Stomach (tissue), 19 donors: ENCODE measurements at places on chromosomes 2 and 18.

DNA sequence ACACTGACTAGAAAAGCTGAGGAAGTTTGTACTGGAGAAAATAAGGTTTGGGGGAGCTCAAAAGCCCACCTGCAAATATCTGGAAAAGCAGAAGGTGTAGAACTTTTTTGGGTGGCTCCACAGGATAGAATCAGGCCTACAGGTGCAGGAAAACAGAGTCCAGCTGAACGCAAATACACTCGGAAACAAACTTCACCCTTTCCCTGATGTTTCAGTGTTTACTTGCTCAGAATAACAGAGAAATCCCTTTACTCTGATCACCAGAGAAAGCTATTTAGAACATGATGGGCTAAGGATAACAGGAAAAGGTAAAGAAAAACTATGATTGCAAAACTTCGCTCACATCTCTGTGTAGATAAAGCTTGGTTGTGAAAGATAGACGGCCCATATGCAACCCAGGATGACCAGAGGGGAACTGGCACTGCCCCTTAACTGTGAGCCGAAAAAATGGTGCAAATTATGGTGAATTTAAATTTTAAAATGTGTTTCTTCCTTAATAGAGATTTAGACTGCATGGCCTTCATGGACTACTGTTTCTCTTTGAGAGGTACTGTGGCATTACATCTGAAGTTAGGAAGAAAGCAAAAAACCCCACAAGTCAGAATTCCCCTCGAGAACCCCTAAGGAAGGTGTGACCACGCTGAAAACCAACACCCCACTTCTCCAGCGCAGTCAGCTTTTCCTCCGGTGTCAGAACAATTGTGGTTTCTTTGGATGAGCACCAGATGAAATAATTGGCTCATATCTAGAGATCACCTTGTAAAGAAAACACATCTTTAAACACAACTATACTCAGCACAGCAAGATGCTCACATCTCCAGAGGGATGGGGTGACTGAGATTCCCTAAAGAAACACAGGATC, 84.5 kb upstream of the TMEM247 start:
- no peak for DNase-seq

DNA sequence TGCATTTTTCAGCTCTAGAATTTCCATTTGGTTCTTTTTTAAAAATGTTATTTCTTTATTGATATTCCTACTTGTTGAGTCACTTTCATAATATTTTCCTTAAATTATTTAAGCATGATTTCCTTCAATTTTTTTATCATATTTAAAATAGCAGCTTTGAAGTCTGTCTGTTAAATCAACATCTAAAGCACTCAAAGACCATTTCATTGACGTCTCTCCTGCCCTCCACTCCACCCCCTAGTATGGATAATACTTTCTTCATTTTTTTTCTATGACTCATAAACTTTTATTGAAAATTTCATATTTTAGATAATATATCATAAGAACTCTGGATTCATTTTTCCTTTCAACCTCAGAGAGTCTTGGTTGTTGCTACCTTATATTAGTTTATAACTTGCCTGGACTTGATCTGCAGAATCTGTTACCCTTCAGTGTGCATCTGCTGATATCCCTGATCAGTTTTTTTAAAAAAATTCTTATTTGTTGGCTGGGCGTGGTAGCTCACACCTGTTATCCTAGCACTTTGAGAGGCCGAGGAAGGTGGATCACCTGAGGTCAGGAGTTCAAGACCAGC, 59.0 kb upstream of the ZNF396 start:
- DNase-seq: no peak

DNA sequence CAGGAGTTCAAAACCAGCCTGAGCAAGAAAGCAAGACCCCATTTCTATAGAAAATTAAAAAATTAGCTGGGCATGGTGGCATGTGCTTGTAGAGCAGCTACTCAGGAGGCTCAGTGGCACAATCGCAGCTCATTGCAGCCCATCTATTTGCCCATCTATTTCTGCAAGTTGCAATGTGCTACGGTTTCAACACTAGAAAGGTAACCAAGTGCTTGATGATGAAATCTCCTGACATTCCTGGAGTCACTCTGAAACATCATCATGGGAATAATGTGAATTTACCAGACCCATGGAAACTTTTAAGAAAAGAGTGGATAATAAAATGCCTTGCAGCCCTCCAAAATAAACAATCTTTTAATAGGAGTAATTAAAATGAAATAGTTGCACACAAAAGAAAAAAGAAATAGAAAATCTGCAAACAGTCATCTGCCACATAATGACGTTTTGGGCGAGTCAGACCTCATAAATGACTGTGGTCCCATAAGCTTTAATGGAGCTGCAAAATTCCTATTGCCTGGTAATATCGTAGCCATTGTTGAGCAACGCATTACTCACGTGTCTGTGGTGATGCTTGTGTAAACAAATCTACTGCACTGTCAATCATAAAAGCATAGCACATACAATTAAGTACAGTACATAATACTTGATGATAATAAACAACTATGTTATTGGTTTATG, 46.6 kb upstream of the AMMECR1L start:
- no peak for DNase-seq

DNA sequence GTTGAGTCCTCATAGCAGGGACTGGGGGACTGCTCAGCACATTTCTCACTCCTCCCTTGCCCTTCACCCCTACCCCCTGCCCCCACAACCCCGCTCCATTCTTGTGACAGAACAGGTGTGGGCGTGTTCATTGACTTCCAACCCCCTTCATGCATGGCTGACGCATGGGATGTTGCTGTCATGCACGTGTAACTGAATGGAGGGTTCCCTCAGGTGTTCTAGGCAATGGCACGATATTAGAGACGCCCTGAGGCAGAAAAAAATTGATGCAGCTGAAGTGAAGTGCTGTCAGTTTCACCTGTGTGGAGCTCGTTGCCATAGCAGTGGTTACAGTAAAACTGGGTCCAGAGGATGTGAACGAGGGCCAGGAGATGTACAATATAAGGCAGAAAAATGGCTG, 6.5 kb upstream of the THOC1 start:
- DNase-seq: no peak

GRCh38 chr2:39805936-39806608, 27.0 kb upstream of the THUMPD2 start:
- DNase-seq: no peak

GRCh38 chr2:172091761-172092566, 6.7 kb downstream of the DLX1 start:
- peak; percentile 25 for DNase-seq

GRCh38 chr2:29782549-29783458, 138.6 kb downstream of the ALK start:
- DNase-seq: no peak

DNA sequence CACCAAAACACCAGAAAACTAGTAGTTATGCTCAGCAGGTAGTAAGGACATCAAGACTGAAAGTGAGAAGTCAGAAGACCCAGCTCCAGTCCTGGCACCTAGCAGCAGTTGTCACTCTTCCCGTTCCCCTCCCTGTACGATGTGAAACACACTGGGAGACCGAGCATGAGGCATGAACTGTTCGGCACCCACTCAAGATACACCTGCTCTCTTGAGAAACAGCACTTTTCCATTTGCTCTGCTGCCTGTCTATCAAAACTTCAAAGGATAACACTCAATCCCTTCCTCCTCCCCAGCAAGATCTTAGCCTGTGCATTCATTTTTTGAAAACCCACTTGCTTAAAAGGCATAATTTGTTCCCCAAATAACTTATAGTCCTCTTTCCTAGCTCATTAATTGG, 123.9 kb downstream of the PLEKHM3 start:
- no peak for DNase-seq

DNA sequence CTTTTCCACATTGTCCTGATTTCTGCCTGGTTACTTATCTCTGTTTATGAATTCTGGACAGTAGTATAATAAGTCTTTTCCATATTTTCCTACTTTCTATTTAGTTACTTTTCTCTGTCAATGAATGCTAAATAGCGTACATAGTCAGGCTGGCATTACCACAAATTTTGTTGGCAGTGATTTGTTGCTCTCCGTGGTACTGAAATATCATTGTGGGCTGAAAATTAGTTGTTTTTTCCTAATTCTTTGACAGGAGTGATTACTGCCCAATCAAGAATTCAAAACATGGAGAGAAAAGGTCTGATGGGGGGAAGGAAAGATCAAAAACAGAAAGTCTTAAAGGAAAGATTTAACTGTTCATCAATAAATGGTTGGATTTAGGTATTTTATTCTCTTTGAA, 7.7 kb upstream of the GALNT13 start:
- DNase-seq: no peak

- no peak for DNase-seq
Measured at GRCh38 chr18:10416065-10416464, 38.4 kb upstream of the APCDD1 start.

DNA sequence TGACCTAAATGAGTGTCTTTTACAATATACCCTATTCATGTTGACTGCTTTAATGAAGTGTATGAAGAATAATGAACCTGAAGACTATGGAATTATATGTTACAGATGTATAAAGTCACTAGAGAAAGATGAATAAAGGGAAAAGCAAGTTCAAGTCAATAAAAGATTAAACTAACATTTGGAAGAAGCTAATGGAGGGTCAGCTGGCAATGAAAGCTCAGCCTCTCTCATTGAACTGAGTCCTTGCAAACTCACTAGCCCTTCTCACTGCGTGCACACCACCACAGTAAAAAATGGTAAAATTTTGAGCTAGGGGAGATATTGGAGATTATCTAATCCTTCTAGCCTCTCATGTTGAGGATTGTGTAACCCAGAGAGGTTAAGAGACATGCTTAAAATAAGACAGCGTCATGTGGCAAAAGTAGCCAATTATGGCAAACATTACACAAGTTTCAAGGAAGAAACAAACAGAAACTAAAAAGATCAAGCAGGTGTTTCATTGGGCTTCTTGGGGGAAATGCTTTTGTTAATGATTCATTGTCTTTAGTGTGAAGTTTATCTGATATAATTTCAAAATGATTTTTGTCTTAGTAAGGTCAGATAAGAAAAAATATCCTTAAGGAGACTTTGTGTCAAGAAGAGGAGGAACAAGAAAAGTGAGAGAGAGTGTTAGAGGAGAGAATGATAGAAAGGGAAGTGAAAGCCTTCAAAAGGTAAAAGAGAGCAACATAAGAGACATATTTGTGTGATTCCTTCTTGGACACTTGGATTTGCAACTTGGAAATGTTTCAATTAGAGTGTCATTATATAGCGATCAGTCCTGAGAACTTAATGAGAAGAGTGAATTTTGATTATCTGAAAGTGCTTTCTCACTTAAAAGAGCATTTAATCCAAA, 893.7 kb upstream of the FAM98A start:
- peak; percentile 4 for DNase-seq

DNA sequence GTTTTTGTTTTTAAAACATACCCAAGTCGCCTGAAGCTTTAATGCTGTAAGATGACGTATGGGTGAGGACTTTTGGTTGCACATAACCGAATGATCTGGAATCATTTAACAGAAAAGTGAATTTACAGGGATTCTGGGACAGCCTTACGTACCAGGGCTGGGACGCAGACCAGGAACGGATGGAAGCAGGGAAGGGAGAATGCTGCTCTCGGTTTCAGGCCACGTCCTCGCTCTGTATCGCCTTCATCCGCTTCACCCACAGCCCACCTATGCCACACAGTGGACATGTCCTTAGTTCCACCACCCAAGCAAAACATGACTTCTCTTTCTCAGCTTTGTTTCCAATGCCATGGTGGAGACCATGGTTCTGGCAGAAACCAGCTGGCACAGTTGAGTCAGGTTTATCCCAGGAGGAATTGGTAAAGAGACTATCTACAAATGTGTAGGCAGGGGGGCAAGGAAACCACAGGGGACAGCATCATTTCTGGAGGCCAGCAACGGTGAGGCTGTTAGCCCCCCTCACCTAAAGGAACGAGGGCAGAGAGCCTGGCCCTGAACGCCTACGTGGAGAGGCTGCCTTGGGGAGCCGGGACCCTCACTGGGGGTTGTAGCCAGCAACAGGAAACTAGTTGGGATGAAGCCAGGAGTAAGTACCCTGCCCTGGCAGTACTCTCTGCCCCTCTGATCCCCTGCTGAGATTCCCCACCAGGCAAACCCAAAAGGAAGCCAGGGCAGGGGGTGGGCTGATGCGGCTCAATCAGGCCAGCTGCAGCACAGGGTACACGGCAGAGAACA, 132.5 kb downstream of the NDUFA10 start:
- DNase-seq: peak; percentile 7

- no peak for DNase-seq
Measured at GRCh38 chr2:9685637-9686036, 54.8 kb upstream of the YWHAQ start.

DNA sequence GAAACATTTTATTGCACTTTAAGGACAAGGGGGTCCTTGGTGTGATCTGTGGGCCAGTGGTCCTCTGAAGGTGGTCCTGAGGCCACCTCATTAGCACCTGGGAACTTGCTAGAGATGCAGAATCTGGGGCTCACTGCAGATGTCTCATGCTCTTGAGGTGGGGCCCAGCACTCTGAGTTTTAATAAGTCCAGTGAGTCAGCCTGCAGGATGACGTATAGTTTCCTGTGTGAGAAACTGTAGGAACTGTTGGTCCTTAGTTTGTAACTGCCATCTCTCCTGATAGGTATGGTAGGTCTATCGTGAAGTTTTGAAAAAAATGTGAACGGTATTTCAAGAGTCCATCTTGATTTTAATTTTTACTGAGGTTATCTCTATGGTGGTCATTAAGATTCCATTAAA, 2.8 kb downstream of the TRPM8 start:
- no peak for DNase-seq

- DNase-seq: no peak
Measured at GRCh38 chr2:229265727-229266126, 5.4 kb downstream of the PID1 start.

DNA sequence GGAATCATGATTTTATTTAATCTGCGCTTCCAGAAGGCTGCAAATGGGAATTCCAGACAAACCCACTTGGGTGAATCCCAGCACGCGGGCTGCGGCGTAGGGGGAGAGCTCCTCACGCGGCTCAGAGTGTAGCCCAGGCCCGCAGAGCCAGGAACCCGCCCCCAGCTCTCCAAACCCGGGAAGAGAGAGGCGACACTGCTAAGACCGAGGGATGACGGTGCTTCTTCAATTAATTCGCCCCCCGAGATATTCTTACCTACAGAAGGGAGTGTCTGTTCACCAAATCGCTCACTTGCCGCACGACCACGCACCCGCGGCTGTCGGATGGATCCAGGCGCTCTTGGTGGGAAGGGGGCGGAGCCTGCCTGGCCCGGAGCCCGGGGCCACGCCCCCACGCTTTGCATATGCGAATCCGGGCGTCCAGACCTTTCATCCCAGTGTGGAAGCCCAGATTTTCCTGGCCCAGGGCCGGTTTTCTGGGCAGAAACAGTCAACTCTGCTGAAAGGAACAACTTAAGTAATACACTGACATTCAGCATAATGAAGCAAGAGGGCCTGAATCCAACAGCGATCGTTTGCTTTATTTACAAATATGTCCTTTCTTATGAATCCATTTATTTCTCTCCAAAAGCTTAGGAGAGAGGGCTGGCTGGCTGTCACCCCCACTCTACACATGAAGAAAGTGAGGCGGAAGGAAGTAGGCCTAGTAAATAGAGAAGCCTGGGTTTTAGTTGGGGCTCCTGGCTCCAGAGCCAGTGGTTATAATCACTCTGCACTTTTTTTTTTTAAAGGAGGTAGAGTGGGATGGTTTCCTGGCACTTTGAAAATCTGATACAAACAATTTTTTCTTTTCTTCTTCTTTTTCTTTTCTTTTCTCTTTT, at the start of gene SLC19A3:
Gene SLC19A3 (minus strand): TSS at position 342 of the 881 bp plus-strand sequence. CDS start 15,710 bp downstream, outside the sequence.
- peak; percentile 85 for DNase-seq

GRCh38 chr2:203418271-203418670, 90.1 kb downstream of the ABI2 start:
- no peak for DNase-seq

GRCh38 chr18:70363861-70364260, 75.0 kb downstream of the SOCS6 start:
- DNase-seq: peak; percentile 23
